Thyroid gland (tissue), 4 donors: ENCODE measurements at places on chromosomes 4 and X. TPM values are rescaled to one million over a fixed set of nuclear protein-coding genes. Genes with fewer than 3 reads are reported as not detected.

GAGE12F gene
- not detected for total RNA-seq

SLITRK2 gene
- 0.38 TPM for total RNA-seq

GRCh38 chr4:187547316-187547715 is 448.3 kb upstream of the ZFP42 start:
- peak; percentile 40 for DNase-seq

MAGEC2 gene
- not detected for total RNA-seq

UNC5C gene
- total RNA-seq = 64.7 TPM

DNA sequence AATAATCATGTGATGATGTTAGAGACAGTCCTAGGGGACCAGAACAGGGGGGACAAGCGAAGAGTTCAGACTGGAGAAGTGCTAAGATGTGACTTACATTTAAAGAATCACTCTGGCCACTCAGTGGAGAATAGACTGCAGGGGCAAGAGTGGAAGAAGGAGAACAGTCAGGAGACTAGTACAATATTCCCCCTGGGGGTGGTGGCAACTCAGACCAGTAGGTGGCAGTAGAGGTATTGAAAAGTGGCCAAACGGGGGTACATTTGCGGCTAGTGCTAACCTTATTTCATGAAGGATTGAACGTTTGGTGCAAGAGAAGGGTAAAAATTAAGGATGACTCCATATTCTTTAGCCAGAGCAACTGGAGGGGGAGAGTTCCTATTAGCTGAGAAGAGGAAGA is 2.7 kb upstream of the BMX start:
- peak; percentile 51 for DNase-seq

GRCh38 chrX:69627744-69628143 is 11.8 kb downstream of the EDA start:
- DNase-seq = no peak

TLR1 gene
- 6.5 TPM for total RNA-seq

DNA sequence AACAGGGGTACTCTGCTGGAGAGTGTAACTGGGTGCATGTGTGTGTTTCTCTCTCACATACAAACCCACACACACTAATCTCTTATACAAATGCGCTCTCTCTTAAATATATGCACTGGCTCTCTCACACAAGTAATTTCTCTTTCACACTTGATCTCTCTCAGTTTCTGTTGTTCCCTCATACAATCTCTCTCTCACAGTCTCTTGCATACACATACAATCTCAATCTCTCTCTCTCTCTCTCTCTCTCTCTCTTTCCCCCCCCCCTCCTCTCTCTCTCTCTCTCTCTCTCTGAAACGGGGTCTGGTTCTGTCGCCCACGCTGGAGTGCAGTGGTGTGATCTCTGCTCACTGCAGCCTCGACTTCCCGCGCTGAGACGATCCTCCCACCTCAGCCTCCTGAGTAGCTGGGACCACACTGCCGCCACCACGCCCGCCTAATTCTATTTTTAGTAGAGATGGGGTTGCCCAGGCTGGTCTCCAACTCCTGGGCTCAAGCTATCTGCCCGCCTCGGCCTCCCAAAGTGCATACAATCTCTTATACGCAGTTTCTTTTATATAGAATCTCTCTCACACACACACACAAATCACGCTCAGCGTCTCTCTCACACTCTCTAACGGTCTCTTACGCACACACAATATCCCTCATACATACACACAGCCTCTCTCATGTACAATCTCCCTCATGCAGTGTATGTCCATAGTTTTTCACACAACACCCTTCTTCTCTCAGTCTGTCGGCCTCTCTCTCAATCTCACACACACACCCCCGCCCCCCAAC is 518 bp upstream of the FAM241A start:
- peak; percentile 15 for DNase-seq

ZNF185 gene
- 23.2 TPM for total RNA-seq

NWD2 gene
- 0.27 TPM for total RNA-seq

FABP2 gene
- not detected for total RNA-seq

GRCh38 chrX:47217121-47217851 is 1.2 kb upstream of the CDK16 start:
- no peak for DNase-seq

DNA sequence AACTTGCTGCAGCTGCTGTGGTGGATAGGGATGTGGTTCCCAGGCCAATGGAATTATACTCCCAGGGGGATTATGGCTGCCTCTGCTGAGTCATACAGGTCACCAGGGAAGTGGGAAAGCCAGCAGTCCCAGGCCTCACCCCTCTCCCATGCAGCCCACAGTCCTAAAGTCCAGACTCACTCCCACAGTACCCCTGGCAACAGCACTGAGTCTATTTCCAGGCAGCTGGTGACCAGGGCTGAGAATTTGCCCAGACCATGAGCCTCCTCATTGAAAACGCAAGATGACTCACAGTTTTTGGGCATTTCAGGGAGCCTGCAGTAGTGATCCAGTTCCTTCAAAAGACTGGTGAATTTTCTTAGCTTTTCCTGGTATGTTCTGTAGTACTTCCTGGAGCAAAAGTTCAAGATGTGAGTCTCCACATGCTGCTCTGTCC is 137.6 kb downstream of the NPNT start:
- DNase-seq = no peak

DNA sequence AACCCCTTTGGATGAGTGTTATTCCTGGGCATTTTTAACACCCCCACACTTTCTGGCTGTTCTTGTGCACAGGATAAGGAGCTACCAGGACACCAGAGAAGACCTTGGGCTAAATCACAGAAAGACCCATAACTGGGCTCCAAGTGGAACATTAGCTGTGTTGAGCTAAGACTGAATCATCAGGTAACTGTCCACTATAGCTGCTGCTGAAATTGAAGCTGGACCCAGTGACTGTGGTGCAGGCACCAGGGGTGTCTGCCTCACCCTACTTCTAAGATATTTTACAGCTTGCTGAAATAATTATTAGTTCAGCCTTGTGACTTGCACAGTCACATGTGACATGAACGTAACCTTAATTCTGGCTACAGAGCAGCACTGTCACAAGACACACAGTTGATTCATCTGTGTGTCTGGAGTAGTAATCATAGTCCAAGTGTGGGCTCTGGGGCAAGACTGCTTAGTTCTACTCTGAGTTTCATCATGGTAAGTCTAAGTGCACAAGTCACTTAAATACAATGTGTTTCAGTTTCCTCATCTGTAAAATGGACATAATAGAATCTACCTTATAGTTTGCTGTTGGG is 127.4 kb downstream of the SLC39A8 start:
- DNase-seq = no peak

CFAP47 gene
- total RNA-seq = 2.9 TPM

- peak; percentile 30 for DNase-seq
Observed at GRCh38 chrX:110665223-110666002, 130.2 kb downstream of the CHRDL1 start.

GRCh38 chr4:13857397-13857796 is 229.9 kb upstream of the BOD1L1 start:
- no peak for DNase-seq
